ENCODE measurements at places on chromosomes 5 and 9.

GRCh38 chr5:44389823-44390143, 563 bp upstream of the FGF10 start:
- no peak for DNase-seq

- DNase-seq = no peak
Observed at GRCh38 chr5:162301356-162301755, 233.8 kb downstream of the GABRG2 start.

- DNase-seq = no peak
Observed at GRCh38 chr9:33472881-33473615, 676 bp downstream of the NOL6 start.

GRCh38 chr9:131624636-131625507, 79.5 kb downstream of the PRRT1B start:
- no peak for DNase-seq

GRCh38 chr5:168990679-168991078, 310.3 kb downstream of the SLIT3 start:
- DNase-seq = no peak

GRCh38 chr5:145801195-145801594, 33.9 kb downstream of the PRELID2 start:
- no peak for DNase-seq

DNA sequence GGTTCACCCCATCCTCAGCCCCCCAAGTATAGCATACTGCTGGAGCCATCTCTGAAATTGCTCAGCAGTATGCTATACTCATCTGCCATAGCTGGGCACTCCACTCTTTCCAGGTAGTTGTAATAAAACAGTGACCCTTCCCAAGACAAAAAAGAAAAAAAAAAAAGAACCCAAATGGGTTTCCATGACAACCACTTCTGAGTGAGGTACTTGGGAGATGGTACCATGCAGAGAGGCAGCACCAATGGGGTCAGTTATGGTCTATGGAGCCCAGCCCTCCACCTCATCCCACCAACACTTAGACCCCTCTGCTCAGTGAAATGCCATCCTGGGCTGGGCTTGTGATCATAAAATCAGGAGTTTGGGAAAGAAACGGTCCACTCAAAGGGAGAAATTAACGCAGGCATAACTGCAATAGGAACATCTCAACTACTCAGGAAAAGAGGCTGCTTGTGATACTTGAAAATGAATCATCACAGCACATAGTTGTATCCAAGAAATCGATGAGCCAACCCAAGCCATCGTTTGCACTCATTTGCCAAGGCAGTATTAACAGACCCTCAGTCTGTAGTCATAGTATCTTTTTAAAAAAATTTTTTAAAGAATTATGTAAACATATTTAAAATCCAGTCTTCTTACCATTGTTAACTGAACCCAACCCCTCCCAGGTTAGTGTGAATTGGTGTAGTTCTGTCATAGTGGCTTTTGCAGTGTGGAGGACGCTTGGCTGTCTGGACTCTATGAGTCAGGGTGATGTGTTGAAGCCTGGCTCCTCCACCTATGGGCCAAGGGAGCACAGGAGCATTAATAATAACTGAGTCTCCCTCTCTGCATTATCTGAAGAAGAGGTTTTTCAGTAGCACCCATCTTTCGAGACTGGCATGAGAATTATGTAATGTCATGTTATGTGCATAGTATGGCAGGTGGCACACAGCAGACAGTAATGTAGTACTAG, 402.7 kb downstream of the SPOCK1 start:
- DNase-seq = no peak

GRCh38 chr5:33363537-33363936, 77.2 kb upstream of the TARS1 start:
- no peak for DNase-seq

- no peak for DNase-seq
Observed at GRCh38 chr5:80041527-80041926, 6.4 kb downstream of the THBS4 start.

- DNase-seq = no peak
Observed at GRCh38 chr5:10109299-10109698, 140.4 kb downstream of the ATPSCKMT start.

DNA sequence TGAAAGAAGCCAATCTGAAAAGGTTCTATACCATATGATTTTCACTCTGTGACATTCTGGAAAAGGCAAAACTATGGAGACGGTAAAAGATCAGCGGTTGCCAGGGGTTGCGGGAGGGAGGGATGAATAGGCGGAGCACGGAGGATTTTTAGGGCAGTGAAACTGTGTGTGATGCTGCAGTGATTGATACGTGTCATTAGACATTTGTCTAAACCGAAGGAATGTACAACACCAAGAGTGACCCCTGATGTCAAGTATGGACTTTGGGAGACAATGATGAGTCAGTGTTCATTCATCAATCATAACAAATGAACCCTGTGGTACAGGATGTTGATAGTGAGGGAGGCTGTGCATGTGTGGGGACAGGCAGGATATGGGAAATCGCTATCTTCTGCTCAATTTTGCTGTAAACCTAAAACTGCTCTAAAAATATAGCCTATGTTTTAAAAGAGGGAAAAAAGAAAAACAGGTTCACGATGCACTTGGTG, 34.4 kb downstream of the ERGIC1 start:
- DNase-seq = no peak

GRCh38 chr5:147746986-147747385, 35.5 kb downstream of the JAKMIP2 start:
- DNase-seq = no peak

DNA sequence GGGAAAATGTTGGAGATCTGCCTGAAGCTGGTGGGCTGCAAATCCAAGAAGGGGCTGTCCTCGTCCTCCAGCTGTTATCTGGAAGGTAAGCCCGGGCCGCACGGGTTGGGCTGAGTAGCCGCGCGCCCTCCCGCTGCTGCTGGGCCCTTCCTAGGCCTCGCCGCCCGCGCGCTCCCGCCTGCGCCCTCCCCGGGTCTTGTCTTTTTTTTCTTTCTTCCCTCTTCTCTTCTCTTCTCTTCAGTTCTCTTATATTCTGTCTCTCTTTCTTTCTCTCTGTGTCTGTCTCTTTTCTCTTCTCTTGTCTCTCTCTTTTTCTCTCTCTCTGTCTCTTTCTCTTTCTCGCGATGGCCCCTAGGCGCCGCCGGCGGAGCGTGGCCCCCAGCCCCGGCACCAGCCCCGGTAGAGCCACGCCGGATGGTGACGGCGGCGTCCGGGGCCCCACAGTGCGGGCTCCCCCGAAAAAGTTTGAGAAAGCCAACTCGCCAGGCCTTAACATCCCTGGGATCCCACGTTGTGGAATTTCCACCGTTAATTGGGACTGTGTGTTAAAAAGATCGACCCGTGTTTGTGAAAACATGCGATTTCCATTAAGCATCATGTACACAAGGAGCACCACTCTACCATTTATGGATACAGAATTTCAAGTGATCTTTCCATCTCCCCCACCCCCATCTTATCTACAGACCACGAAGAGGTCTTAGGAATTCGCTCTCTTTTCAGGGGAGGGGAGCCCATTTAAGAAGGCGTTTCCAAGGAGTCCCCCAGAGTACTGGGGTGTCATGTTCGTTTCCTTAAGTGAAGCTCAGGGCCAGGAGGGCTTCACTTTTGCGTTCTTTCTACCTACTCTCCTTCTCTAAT, 616 bp downstream of the ABL1 start:
- DNase-seq = no peak

DNA sequence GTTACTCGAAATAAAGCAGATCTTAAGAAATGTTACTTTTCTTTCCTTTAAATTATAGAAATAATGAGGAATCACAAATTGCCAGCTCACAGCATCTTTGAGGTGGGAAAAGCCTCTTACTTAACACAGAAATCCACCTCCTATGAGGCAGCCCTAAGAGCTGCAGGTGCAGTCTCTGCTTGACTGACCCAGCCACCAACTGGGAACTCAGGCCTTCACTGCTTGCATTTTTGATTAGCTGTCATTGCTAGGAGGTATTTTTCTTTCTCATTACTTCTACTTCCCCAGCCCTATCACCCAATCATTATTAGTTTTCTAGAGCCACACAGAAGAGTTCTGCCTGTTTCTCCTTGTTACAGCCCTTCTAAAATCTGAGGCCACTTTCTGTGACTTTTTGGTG, 416.5 kb upstream of the KLF4 start:
- DNase-seq = no peak

Measured in neuronal stem cell (in vitro differentiated cells).